ENCODE measurements at places on chromosomes 2 and 18. TPM values are rescaled to one million over a fixed set of nuclear protein-coding genes. Genes with fewer than 3 reads are reported as not detected.

NOL4 gene
- total RNA-seq, result not detected

MYO5B gene
- total RNA-seq, result not detected

GPC1 gene
- 1.7 TPM for total RNA-seq

ADD2 gene
- total RNA-seq, result 2.0 TPM

DCC gene
- total RNA-seq, result not detected

LOXHD1 gene
- total RNA-seq, result not detected

SPEG gene
- total RNA-seq, result 0.78 TPM

PROM2 gene
- 0.25 TPM for total RNA-seq

SKOR2 gene
- not detected for total RNA-seq

G6PC2 gene
- total RNA-seq, result not detected

CMPK2 gene
- total RNA-seq, result 0.61 TPM

CLEC4F gene
- total RNA-seq, result not detected

POTEJ gene
- not detected for total RNA-seq

NDC80 gene
- total RNA-seq, result 53.9 TPM

ECEL1 gene
- total RNA-seq, result 0.17 TPM

GBX2 gene
- total RNA-seq, result not detected

ABCG8 gene
- not detected for total RNA-seq

DLX2 gene
- total RNA-seq, result not detected

GKN2 gene
- total RNA-seq, result not detected
